CD8-positive, alpha-beta memory T cell (primary cell): ENCODE measurements at places on chromosomes 13 and 19.

GRCh38 chr13:68588623-68589022, 1358.5 kb upstream of the PCDH9 start:
- no peak overlapping the region for H3K4me3 ChIP-seq
- no peak for DNase-seq
- no peaks in the 10 kb centered on the region for H3K36me3 ChIP-seq
- no peak overlapping the region for H3K27ac ChIP-seq
- H3K27me3 ChIP-seq, result no peaks in the 10 kb centered on the region
- H3K4me1 ChIP-seq, result no peaks in the 10 kb centered on the region

GRCh38 chr19:47020132-47020805, 632 bp downstream of the NPAS1 start:
- no peak overlapping the region for H3K27ac ChIP-seq
- H3K4me3 ChIP-seq, result no peak overlapping the region
- peaks cover 23% of the 10 kb centered on the region for H3K4me1 ChIP-seq
- H3K27me3 ChIP-seq, result peaks cover 44% of the 10 kb centered on the region

GRCh38 chr13:32381539-32381938, 46.4 kb downstream of the N4BP2L1 start:
- H3K4me1 ChIP-seq, result no peaks in the 10 kb centered on the region
- no peaks in the 10 kb centered on the region for H3K27me3 ChIP-seq
- H3K27ac ChIP-seq, result no peak overlapping the region
- no peak overlapping the region for H3K4me3 ChIP-seq
- DNase-seq, result no peak

DNA sequence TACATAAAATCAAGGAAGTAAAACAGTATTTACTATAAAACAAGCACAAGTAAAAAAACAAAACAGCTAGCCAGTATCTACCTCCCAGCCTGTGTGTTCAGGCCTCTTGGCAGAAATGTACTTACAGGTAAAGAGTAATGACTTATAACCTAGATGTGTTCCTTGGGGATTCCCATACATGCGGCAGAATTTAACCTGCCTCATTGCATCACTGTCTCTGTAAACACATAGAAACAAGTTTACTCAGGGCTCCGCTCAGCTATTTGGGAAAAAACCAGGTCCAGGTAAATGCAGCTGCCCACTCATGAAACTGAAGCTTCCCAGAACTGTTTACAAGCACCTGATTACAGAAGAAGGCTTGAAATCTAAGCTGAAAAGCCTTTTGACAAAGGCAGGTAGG, 50.7 kb upstream of the SERP2 start:
- H3K27me3 ChIP-seq, result no peaks in the 10 kb centered on the region
- DNase-seq, result no peak
- H3K4me1 ChIP-seq, result no peaks in the 10 kb centered on the region
- H3K27ac ChIP-seq, result no peak overlapping the region
- no peak overlapping the region for H3K4me3 ChIP-seq

- DNase-seq, result peak; percentile 93
- H3K36me3 ChIP-seq, result peaks cover 12% of the 10 kb centered on the region
- H3K27me3 ChIP-seq, result no peaks in the 10 kb centered on the region
- H3K4me3 ChIP-seq, result peak within 1 kb of the TSS; percentile 98
- H3K4me1 ChIP-seq, result peaks cover 9% of the 10 kb centered on the region
- peak within 1 kb of the TSS; percentile 84 for H3K27ac ChIP-seq
Observed at GRCh38 chr19:52570000-52570861, at the start of gene ZNF701. Gene ZNF701 (plus strand): TSS chr19:52570287. CDS start chr19:52574148, 3,861 bp downstream.

- H3K27me3 ChIP-seq, result peaks cover 14% of the 10 kb centered on the region
- no peak for DNase-seq
- no peaks in the 10 kb centered on the region for H3K36me3 ChIP-seq
- H3K4me3 ChIP-seq, result no peak overlapping the region
- H3K27ac ChIP-seq, result no peak overlapping the region
Observed at GRCh38 chr13:24678151-24678550, 2.1 kb upstream of the ATP12A start.

DNA sequence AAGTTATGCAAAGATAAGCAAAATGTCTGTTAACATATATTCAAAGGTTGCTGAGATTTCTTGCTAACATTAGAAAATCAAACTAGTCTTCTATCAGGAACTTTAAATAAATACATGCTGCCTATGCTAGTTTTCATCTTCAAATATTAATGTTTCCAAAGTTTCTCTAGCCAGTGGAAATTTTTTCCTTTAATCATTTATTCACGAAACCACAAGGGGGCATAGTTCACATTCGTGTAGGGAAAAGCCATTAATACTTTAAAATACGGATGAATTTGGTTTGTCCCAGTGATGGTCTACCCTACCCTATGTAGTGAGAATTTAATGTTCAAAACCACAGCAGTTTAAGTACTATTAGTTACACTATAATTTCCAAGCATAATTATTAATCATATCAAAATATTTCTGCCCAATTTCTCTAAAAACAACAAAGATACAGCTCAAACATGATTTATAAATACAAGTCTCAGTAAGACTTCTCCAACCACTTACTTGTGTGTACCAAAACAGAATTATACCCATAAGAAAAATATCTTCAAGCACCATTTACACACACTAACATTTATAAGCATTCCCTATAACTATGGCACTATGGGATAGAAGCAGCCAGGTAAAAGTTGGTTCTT, 16.2 kb downstream of the NUFIP1 start:
- H3K4me1 ChIP-seq, result no peaks in the 10 kb centered on the region
- peaks cover 3% of the 10 kb centered on the region for H3K36me3 ChIP-seq
- H3K27ac ChIP-seq, result no peak overlapping the region
- no peak for DNase-seq

- DNase-seq, result no peak
- no peaks in the 10 kb centered on the region for H3K27me3 ChIP-seq
- no peaks in the 10 kb centered on the region for H3K36me3 ChIP-seq
- H3K27ac ChIP-seq, result no peak overlapping the region
Observed at GRCh38 chr19:3833578-3834348, 35.1 kb downstream of the ZFR2 start.

DNA sequence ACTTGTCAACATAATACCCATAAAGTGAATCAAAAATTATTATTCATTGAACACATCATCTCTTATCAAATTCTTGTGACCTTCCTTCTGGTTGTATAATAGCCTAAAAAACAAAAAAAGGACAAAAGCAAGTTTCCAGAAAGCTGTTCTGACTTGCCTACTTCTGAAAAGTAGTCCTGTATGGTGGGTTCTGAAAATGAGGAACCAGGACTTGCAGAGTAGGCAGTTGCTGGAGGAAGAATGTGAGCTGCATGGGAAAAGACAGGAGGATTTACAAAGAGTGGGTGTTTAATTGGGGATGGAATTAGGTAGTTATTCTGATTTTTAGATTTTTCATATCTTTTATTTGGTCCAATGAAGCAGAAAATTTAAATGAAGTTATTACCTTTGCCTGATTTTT, 56.7 kb downstream of the RCBTB2 start:
- H3K27me3 ChIP-seq, result no peaks in the 10 kb centered on the region
- no peak overlapping the region for H3K4me3 ChIP-seq

- no peak for DNase-seq
- no peak overlapping the region for H3K4me3 ChIP-seq
- no peaks in the 10 kb centered on the region for H3K27me3 ChIP-seq
Observed at GRCh38 chr19:8404391-8405151, 8.5 kb upstream of the MARCHF2 start.

- no peak for DNase-seq
- no peak overlapping the region for H3K27ac ChIP-seq
- no peak overlapping the region for H3K4me3 ChIP-seq
- no peaks in the 10 kb centered on the region for H3K27me3 ChIP-seq
- peaks cover 14% of the 10 kb centered on the region for H3K4me1 ChIP-seq
- H3K36me3 ChIP-seq, result peaks cover 16% of the 10 kb centered on the region
Observed at GRCh38 chr19:5792224-5792623, 1.3 kb upstream of the DUS3L start.

DNA sequence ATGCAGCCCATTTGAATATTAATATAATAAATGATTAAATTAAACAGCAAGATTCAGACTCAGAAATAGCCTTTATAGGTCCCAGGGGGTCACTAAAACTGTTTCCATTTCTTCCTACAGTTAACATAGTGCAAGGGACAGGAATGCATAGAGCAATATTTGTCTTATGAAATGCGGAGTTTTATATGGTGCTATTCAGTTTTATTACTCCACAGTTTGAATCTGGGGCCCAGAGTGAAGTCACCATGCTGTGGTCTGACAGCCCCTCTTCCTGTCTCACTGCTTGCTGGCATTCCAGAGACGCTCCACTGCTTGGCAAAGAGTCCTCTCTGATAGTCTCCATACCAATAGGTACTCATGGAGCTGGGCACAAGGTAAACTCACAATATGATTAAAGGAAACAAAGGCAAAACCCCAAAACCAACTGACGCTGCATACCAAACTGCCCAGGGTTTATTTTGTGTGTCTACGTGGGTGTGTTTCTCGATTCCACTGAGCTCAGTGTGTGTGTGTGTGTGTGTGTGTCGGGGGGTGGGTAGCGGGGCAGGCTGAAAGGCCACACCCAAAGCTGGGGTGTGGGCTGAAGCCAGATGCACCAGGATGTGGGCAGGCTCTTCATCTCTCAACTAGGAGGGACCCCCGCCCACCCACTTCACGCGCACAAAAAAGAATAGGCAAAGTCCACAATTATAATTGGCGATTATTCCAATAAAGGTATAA, 277.9 kb downstream of the TSHZ3 start:
- H3K36me3 ChIP-seq, result no peaks in the 10 kb centered on the region
- no peak overlapping the region for H3K4me3 ChIP-seq
- H3K27ac ChIP-seq, result no peak overlapping the region
- no peak for DNase-seq

DNA sequence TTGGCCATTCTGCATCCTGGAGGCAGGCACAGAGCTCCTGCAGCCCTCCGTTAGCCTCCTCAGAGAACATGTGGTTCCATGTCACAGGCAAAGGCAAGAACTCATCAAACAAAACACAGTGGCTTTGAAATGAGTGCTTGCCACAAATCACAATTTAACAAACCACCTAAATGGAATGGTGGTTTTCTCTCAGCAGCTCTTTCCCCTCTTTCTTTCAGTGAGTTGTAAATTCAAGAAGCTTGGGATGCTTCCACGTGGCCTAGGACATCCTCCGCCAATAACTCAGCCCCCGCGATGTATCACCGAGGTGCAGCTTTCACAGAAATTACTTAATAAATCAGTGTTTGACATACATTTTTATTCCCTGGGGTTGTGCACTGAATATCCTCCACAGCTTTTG, 65.4 kb upstream of the RFC3 start:
- H3K36me3 ChIP-seq, result no peaks in the 10 kb centered on the region
- H3K27ac ChIP-seq, result no peak overlapping the region
- no peaks in the 10 kb centered on the region for H3K4me1 ChIP-seq
- no peak overlapping the region for H3K4me3 ChIP-seq
- no peak for DNase-seq
- H3K27me3 ChIP-seq, result no peaks in the 10 kb centered on the region

DNA sequence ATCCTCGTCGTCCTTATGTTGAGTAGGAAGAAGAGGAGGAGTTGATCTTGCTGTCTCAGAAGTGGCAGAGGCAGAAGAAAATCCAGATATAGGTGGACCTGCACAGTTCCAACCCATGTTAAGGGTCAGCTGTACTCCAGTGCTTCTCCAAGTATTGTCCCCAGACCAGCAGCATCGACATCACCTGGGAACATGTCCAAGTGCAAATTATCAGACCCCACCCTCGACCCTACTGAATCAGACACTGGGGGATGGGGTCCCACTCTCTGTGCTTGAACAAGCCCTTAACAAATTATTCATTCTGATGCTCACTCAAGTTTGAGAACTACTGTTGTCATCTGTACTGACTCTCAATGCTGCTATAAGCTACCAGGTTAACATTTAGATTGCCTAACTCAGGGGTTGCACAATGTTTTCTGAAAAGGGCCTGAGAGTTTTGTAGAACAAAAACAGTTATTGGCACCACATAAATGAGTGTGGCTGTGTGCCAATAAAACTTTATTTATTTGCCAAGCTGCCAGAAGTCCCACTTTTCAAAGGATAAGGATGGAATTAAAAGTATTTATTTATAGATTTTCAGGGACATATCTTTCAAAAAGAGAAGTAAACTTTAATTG, 226.7 kb upstream of the IPO5 start:
- no peaks in the 10 kb centered on the region for H3K4me1 ChIP-seq
- no peak overlapping the region for H3K4me3 ChIP-seq
- no peaks in the 10 kb centered on the region for H3K27me3 ChIP-seq
- no peak for DNase-seq
- no peak overlapping the region for H3K27ac ChIP-seq

DNA sequence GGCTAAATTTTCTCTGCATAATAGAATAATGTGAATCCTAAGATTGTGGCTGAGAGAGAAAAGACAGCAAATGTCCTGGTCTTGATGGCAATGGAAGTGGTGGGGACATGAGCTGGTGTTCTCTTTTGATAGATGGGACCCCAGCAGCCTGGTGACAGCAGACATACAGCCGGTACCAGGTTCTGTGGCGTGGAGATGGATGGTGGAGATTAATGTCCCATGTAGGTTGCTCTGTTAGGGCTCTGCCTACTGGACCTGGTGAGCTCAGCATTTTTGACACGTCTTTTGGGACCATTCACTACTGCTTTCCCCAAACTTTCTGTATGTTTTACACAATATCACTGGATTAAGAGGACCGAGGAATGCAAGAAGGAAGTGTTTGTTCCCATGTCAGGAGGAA, 8.2 kb upstream of the SIGLEC14 start:
- no peak for DNase-seq
- no peak overlapping the region for H3K27ac ChIP-seq
- no peak overlapping the region for H3K4me3 ChIP-seq
- H3K4me1 ChIP-seq, result no peaks in the 10 kb centered on the region

DNA sequence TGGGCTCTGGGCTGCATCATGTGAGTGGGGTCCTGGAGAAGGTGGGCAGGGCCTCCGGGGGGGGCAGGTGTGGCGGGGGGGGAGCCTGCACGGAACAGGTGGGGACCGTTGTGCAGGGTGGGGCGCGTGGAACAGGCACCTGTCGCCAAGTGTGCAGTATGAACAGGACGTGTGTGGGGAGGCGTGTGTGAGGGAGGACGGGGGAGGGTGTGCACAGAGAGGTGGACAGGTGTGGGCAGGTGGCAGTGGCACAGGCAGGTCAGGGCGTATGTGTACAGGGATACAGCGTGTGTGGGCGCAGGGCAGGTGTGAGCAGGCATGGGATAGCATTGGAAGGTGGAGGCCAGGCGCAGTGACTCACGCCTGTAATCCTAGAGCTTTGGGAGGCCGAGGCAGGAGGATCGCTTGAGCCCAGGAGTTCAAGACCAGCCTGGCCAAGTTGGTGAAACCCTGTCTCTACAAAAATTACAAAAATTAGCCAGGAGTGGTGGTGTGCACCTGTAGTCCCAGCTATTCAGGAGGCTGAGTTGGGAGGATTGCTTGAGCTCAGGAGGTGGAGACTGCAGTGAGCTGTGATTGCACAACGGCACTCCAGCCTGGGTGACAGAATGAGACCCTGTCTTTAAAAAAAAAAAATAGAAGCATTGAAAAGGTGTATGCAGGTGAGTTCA, 3.2 kb downstream of the PLK5 start:
- no peak overlapping the region for H3K27ac ChIP-seq
- H3K36me3 ChIP-seq, result no peaks in the 10 kb centered on the region
- no peak for DNase-seq
- H3K4me3 ChIP-seq, result no peak overlapping the region
- H3K27me3 ChIP-seq, result peaks cover 8% of the 10 kb centered on the region
- H3K4me1 ChIP-seq, result no peaks in the 10 kb centered on the region

- H3K36me3 ChIP-seq, result no peaks in the 10 kb centered on the region
- H3K4me3 ChIP-seq, result no peak overlapping the region
- no peaks in the 10 kb centered on the region for H3K27me3 ChIP-seq
- no peak overlapping the region for H3K27ac ChIP-seq
- DNase-seq, result no peak
- H3K4me1 ChIP-seq, result no peaks in the 10 kb centered on the region
Observed at GRCh38 chr19:3441986-3442329, 38.4 kb downstream of the SMIM24 start.
